ENCODE measurements at places on chromosomes 7 and 10. TPM values are rescaled to one million over a fixed set of nuclear protein-coding genes. Genes with fewer than 3 reads are reported as not detected.

MMD2 gene
- polyA plus RNA-seq, result 0.11 TPM

IGF2BP3 gene
- 52.0 TPM for polyA plus RNA-seq

PDE6C gene
- 0.06 TPM for polyA plus RNA-seq

PNLIP gene
- not detected for polyA plus RNA-seq
